Activated CD4-positive, alpha-beta T cell treated with anti-CD3 and anti-CD28 coated beads, Interleukin-2, amount 10 ng/mL, durations not matched to agents 7 days and 5 days (primary cell): ENCODE measurements at places on chromosomes 3 and 15.
A peak's percentile ranks its signal among the peaks of the same experiment; 100 is the strongest.

GRCh38 chr15:50183112-50183794 lies 1.3 kb downstream of the SLC27A2 start:
- peak; percentile 24 for DNase-seq

DNA sequence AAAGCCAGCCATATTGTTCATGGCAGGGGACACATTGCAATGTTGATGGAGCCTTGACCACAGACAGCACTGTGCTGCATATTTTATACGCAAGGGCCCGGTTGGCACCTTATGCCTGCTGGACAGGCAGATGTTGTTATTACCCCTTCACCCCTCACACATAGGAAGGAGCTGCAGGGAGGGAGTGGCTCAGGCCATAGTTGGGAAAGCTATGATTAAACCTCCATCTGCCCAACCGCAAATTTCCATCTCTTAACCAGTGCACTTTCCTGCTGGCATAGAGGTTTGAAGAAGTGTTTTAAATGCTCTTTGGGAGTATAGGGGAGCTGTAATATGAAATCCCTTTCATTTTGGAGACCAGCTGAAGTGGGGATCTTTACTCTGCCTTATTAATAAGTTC lies 224.7 kb downstream of the CACNA2D3 start:
- DNase-seq, result no peak

- no peak for DNase-seq
These were observed 31.6 kb upstream of the GATA2 start for GRCh38 chr3:128524374-128525299.

DNA sequence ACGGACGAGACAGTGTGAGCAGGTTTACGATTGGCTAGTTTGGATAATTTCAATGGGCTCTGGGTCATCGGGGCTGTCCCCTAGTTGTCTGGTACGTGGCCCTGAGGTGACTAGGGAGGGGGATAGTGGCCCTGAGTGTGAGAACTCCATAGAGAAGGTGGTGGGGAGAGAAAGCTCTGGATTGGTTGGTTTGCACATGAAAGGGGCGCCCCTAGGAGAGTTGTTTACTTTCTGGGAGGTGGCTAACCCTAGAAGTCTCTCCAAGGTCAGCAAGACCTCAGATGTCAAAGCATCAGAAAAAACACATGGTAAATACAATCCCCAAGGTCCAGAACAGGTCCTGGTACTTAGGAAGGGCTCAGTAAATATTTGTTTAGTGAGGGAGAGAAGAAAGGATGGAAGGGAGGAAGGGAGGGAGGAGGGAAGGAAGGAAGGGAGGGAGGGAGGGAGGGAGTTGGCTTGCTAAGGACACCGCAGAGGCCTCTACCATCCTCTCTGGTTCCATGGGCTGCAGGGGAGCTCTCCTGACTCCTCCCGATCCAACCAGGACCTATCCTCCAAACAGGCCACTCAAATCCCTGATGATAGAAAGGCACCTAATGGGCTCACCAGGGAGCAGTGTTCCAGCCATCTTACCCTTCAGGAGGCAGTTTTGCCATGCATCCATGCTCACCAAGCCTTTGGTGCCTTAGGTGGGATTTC lies 3.0 kb upstream of the TRH start:
- DNase-seq, result no peak

GRCh38 chr3:155018621-155019330 lies 61.3 kb upstream of the MME start:
- DNase-seq, result no peak

DNA sequence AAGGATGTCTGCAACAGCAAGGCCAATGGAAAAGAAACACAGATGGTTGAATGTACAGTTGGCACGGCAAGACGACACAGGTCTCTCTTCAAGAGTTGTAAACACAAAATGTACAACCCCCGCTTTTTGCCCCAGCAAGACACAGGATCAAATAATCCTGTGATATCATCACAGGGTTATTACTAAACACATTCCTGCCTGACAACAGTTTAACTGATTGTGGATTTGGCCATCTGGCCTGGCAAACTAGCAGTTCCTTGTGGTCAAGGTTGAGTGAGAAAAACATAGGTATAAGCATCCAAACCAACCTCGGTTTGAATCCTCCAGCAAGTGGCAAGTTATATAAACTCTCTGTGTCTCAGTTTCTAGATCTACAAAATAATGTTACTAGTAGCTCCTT lies 23.4 kb downstream of the PARP16 start:
- no peak for DNase-seq

GRCh38 chr15:30830961-30831360 lies 72.8 kb upstream of the FAN1 start:
- no peak for DNase-seq
